Activated CD8-positive, alpha-beta T cell treated with anti-CD3 and anti-CD28 coated beads for 36 hours (primary cell): ENCODE measurements at places on chromosomes 6 and 20.

GRCh38 chr6:81130969-81131368 lies 621.5 kb downstream of the TENT5A start:
- no peak for DNase-seq

DNA sequence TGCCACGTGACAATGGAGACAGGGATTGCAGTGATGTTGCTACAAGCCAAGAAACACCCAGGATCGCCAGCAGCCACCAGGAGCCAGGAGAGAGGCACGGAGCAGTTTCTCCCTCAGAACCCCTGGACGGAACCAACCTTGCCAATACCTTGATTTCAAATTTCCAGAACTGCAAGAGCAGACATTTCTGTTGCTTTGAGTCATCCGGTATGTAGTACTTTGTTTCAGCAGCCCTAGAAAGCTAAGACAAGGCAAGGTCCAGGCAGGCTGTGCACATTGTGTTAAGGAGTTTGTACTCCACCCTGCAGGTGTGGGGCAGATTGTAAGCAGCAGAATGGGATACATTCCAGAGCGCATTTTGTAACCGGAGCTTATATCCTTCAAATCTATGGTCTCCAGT lies 48.3 kb downstream of the TRERF1 start:
- no peak for DNase-seq

DNA sequence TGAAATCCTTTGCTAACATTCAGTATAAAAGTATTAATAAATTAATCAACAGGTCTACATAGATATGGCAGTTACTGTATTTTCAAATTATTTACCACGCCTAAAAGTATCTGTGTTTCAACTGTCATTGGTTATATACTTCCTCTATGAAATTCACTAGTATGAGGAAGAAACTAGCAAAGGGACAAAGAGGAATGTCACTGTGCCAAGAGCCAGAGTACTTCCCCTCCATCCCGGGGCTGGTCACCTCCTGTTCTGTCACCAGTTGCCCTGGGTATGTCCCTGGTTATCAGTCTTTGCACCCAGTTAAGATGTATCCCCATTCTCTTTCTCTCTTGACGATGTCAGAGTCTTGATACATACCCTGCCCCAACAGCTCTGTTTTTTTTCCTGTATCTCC lies 476.8 kb upstream of the SOX4 start:
- DNase-seq: no peak

- no peak for DNase-seq
These were observed 389.8 kb downstream of the GRIK2 start for GRCh38 chr6:101783287-101783686.

DNA sequence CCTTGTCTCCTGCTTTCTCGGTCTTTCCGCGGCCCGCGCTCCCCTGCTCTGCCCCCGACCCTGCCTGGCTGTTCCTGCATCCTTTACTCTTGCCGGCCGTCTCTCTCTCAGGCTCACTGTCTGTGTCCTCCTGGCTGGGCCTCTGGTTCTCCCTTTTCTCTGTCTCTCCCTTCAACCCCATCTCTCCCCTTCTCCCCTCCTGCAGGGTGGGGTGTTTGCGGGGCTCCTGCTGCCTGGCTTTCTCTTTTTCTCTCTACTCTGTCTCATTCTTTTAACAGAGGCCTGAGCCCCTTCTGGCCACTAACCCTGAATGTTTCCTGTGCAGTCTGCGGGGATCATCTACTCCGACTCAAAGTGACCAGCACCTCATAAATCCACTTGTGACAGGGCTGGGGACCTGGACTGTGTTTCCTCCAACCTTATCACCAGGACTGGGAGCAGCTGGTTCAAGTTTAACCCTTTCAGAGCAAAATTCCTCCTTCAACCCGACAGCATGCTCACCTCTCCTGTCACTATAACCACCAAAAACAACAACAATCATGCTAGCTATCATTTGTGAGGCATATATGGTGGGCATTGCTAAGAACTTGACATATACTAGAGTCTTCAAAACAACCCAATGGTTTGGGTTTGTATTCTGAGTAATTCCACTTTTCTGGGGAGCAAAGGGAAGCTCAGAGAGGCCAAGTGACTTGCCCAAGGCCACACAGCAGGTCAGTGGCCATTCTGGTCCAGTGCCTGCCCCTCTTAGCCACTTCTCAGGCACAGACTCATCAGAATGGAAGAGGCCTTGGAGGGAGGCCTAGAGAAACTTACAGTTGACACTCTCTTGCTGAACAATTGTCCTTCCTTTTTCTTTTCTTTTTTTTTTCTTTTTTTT lies 811 bp upstream of the RSPO4 start:
- DNase-seq: no peak

DNA sequence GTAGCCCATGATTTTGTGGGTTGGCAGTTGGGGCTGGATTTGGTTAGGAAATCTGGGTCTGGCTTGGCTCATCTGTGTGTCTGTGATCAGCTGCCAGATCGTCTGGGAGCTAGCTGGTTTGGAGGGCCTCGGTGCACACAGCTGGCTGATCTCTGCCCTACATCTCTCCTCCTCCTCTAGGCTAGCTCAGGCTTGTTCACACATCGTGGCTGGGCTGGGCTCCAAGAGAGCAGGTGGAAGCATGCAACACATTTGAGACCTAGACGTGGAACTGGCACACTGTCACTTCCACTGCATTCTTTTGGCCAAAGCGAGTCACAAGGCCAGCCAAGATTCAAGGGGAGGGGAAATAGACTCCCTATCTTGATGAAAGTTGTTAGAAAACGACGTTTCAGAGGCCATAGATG lies 15.9 kb downstream of the NDUFAF5 start:
- no peak for DNase-seq

DNA sequence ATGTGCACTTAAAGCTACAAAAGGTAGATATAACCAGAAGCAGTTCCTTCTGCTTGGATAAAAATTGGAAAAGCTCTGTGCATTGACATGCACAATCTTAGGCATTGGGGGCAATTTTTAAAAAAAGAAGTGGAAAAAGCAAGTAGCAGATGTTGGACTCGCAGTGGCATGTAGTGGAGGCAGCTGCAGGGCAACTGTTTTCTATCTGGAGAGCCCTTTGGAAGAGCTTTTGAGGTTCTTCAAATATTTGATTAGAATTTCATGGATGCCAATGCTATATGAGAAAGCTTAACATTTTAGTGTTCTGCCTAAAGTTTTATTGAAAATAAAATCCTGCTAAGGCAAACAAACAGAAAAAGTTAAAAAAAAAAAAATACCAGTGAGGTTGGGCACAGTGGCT lies 388.3 kb upstream of the RNF217 start:
- DNase-seq: no peak

- no peak for DNase-seq
These were observed 43.2 kb upstream of the DDR1 start for GRCh38 chr6:30840935-30841643.

DNA sequence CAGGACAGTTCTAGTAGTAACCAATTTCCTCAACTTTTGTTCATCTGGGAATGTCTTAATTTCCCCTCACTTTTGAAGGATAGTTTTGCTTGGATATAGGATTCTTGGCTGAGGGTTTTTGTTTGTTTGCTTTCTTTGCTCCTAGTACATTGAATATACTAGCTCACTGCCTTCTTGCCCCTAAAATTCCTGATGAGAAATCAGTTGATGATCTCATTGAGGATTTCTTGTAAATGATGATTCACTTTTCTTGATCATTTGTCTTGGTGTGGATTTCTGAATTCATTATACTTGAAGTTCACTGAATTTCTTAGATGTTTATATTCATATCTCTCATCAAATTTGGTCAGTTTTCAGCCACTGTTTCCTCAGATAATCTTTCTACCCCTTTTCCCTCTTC lies 49.1 kb upstream of the PRDM1 start:
- no peak for DNase-seq

DNA sequence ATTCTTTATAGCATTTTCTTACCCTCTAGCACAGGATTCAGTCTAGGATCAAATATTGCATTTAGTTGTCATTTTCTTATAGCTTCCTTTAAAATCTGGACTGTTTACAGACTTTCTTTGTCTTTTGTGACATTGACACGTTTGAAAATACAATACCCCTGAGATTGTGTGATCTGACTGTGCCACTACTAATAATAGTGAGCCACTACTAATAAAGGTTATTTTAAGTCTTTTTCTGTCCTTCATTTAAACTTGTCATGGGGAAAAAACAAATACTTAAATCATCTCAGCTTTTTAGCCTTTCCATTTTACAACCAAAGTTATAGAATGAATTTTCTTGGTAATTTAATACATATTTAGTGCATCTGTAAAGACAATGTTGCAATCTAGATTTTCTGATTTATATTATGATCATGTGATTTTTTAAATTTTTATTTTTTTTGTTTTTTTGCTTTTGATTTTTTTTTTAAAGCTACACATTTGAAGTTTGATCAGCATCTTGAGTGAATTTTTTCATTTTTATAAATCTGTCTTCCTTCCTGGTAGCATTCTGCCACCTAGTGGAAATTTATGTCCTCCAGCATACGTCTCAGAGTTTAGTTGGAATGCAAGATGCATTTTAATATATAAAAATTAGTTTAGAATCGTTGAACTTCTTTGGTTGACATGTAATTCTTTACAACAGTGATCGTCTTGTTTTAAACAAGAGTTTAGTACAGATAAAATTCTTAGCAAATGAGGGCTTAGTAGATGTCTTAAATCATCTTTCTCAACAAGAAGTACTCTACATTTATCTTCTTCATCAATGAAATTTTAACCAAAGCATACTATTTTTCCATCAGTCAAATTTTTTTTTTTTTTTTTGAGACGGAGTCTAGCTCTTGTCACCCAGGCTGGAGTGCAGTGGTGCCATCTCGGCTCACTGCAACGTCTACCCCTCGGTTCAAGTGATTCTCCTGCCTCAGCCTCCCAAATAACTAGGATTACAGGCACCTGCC lies 119.4 kb downstream of the NCOA3 start:
- peak; percentile 21 for DNase-seq

DNA sequence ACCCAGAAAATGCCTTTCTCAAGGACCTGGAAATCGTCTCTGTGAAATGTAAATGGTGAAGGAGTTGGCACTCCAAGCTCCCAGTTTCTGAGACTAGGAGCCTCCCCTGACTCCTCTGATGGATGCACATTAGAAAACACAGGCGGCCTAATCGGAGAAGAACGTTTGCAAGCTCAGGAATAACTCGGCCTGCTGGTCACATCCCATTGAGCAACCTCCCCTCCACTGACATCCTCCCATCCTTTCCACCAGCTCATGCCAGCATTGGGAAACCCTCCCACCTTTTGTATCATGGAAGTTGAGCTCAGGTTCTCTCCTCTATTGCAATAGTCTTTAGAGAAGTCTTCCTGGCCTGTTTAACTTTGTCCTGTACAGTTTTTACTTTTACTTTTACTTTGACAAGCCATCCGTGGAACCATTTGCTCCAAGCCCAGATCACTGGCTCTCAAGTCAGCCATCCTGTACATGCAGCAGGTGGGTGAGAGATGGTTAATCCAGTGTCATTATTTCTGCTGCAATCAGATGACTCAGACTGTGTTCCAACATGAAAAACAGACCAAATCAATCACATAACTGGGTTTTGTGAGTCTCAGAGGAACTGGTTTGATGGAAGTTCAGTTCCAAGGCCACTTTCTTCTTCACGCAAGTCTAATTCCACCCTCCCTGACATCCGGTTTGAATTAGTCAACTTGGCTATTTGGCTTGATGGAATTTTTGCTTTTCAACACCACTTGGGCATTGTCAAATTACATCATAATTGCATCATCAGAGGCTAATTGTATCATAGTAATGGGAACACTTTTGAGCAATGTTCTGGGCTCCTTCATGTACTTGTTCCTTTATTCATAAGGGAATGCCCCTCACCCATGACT lies 619.4 kb upstream of the CDH4 start:
- no peak for DNase-seq

GRCh38 chr6:165059032-165059431 lies 250.4 kb downstream of the C6orf118 start:
- DNase-seq: no peak

DNA sequence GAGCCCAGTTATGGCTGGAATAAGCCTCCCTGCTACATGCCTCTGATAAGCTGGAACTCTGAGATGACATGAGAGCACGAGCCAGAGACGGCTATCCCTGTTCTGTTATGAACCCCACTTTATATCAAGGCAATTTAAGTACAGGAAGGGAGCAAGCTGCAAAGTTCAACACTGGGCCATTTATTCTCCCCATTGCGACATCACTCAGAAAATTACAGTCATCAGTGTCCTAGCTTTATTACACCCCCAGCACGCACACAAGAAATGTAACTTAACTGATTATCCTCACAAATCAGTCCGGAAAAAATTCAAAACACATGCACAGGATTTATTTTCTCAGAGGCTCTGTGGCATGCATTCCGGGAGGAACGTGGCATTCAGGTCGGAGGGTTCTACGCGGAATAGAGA lies 125.3 kb upstream of the SLC2A12 start:
- peak; percentile 30 for DNase-seq

- no peak for DNase-seq
These were observed 50.3 kb upstream of the ADGRF4 start for GRCh38 chr6:47648031-47648430.

DNA sequence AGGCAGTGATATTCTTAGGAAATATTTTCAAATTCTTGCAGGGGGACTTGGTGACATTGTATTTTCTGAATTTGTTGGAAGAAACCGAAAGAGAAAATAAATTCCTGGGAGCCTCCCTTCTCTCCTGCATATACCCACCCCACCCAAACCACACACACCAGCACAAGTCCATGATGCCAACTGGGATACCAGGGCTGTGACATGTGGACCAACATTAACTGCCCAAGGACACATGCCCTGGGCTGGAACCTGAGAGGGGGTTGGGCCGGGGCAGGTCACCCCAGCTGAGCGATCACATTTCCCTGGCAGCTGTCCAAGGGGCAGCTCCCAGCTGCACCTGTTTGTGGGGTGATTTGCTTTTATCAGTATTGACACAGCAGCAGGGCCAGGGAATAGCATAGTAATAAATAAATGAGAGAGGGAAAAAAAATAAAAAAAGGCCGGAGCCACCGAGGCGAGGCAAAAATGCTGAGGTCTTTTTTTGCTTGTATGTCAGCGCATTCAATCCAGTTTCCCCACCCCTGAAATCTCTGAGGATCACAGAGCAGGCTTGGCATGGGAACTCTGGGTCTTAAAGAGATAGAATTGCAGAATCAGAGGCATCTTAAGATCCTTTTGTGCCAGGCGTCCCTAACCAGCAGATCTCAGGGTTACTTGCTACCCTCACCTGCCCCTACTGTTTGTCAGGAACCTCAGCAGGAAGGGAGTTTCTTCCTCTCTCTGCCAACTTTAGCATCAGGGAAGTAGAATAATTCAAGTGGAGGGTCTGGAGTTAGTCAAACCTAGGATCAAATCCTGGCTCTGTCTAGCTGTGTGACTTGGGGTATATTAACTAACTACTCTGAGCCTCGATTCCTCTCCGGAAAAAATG lies 66.5 kb upstream of the PIM1 start:
- DNase-seq: peak; percentile 15
